Activated naive CD8-positive, alpha-beta T cell treated with anti-CD3 and anti-CD28 coated beads, Interleukin-2, amount 10 ng/mL, durations not matched to agents 7 days and 5 days (primary cell): ENCODE measurements at places on chromosomes 12 and 14.

GRCh38 chr12:127991485-127991884 lies 275.5 kb upstream of the TMEM132C start:
- H3K36me3 ChIP-seq, result no peaks in the 10 kb centered on the region
- H3K4me3 ChIP-seq, result no peak overlapping the region
- DNase-seq, result no peak
- H3K27me3 ChIP-seq, result no peaks in the 10 kb centered on the region
- H3K27ac ChIP-seq, result no peak overlapping the region

GRCh38 chr14:24366413-24366720 lies 1.6 kb upstream of the NFATC4 start:
- peaks cover 23% of the 10 kb centered on the region for H3K4me1 ChIP-seq
- H3K4me3 ChIP-seq, result peak overlapping the region; percentile 22
- DNase-seq, result no peak
- H3K27me3 ChIP-seq, result peaks cover 57% of the 10 kb centered on the region
- no peak overlapping the region for H3K27ac ChIP-seq

GRCh38 chr14:56944397-56944796 lies 134.1 kb upstream of the OTX2 start:
- H3K36me3 ChIP-seq, result no peaks in the 10 kb centered on the region
- H3K27ac ChIP-seq, result no peak overlapping the region

- peak overlapping the region; percentile 42 for H3K4me3 ChIP-seq
- peak overlapping the region; percentile 90 for H3K27ac ChIP-seq
- DNase-seq, result no peak
Observed at GRCh38 chr12:94123127-94123526, 25.2 kb upstream of the PLXNC1 start.

GRCh38 chr14:92886337-92886736 lies 36.6 kb upstream of the CHGA start:
- no peak overlapping the region for H3K27ac ChIP-seq
- H3K4me1 ChIP-seq, result peaks cover 1% of the 10 kb centered on the region
- H3K36me3 ChIP-seq, result peaks cover 1% of the 10 kb centered on the region
- DNase-seq, result no peak

GRCh38 chr12:70415987-70416386 lies 49.9 kb downstream of the KCNMB4 start:
- H3K27me3 ChIP-seq, result no peaks in the 10 kb centered on the region
- H3K4me3 ChIP-seq, result peak overlapping the region; percentile 14
- H3K36me3 ChIP-seq, result peaks cover 2% of the 10 kb centered on the region
- H3K27ac ChIP-seq, result no peak overlapping the region

DNA sequence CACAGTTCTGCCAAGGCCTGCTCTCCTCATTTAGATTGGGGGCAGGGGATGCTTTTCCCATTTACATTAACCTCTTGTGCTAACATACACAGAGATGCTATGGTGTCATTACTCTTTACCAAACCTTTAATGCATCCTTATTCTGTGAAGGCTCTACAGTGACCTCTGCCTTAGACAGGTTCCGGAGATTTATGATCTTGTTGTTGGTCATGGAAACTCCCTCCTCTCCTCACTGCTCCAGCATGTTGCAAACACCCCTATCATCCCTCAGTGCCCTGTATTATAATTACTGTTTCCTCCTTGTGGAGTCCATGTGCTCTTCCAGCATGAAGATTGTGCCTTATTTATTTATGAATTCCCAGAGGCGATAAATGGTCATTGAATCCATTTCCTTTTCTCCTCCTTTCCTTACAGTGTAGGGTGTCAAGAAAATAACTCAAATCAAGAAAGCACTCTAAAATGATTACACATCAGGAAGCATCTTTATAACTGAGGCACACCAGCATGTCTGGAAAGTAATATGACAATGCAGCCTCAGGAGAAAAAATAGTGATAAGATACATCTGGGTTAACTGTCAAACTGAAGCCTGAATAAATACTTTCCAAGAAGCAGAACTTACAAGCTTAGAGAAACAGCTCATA lies 37.8 kb downstream of the RTN1 start:
- peaks cover 18% of the 10 kb centered on the region for H3K27me3 ChIP-seq
- no peaks in the 10 kb centered on the region for H3K4me1 ChIP-seq
- no peaks in the 10 kb centered on the region for H3K36me3 ChIP-seq
- no peak for DNase-seq
- no peak overlapping the region for H3K4me3 ChIP-seq

- H3K4me3 ChIP-seq, result no peak overlapping the region
- H3K36me3 ChIP-seq, result no peaks in the 10 kb centered on the region
- DNase-seq, result no peak
- H3K27ac ChIP-seq, result no peak overlapping the region
- no peaks in the 10 kb centered on the region for H3K27me3 ChIP-seq
Observed at GRCh38 chr12:20602641-20603391, 92.3 kb upstream of the SLCO1C1 start.
